Stimulated activated CD8-positive, alpha-beta memory T cell treated with anti-CD3 and anti-CD28 coated beads, Interleukin-4, amount 100 ng/mL, for 4 hours (primary cell): ENCODE measurements at places on chromosomes 12 and 14.

GRCh38 chr12:7113389-7113871 lies 4.4 kb upstream of the C1RL start:
- no peak for DNase-seq

GRCh38 chr12:47811072-47811396 lies 8.7 kb downstream of the HDAC7 start:
- no peak for DNase-seq

DNA sequence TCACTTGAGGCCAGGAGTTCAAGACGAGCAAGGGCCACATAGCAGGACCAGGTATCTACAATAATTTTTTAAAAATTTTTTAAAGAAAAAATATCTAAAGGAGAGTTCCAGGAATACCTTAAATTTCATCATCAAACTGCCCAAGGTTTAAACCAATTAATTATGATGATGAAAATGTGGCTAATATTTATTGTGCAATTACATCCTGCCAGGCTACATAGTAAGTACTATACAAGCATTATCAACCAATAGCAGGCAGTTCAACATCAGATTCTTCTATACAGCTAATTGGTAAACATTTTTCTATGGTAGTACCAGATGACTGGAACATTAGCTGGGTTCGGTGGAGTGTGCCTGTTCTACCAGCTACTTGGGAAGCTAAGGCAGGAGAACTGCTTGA lies 24.4 kb downstream of the DENND5B start:
- DNase-seq, result no peak

GRCh38 chr14:101630056-101630965 lies 69.0 kb downstream of the DIO3 start:
- DNase-seq, result no peak

GRCh38 chr12:15429262-15429661 lies 107.0 kb downstream of the PTPRO start:
- no peak for DNase-seq

- DNase-seq, result no peak
These were observed 78.8 kb downstream of the KCNMB4 start for GRCh38 chr12:70444903-70445302.

GRCh38 chr14:98926146-98926545 lies 345.9 kb downstream of the BCL11B start:
- DNase-seq, result no peak

DNA sequence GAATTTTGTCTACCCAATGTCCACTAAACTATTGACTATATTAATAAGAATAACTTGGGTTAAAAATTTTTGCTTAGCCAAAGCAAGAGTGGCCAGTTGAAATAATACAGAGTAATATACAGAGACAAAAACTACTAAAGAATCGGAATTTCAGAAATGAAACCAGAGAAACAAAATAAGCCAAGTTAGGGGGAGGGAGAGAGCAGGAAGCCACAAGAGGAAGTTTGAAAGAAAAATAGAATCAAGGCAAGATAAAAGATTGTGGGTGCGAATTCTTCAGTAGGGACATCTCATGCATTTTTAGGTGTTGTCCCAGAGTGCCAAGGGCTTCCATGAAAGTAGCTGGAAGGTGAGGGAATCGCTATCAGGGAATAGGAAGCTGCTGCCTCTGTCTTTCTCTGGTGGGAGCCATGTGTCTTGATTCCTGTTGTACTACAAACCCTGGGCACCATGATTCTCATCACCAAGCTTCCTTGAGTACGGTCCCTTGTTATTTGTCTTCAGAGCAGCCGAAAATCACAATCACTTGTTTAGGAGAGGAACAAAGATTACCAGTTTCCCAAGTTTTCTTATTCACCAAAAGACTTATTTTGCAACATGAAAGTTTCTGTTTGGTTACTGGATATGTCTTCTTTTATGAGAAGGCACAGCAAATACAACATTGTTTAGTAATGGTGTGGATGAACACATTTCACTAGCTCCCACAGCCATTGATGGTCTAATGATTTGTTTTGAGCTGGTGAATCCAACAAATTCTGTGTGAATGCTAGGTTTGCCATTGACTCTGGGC lies 16.7 kb downstream of the NEUROD4 start:
- DNase-seq, result no peak

DNA sequence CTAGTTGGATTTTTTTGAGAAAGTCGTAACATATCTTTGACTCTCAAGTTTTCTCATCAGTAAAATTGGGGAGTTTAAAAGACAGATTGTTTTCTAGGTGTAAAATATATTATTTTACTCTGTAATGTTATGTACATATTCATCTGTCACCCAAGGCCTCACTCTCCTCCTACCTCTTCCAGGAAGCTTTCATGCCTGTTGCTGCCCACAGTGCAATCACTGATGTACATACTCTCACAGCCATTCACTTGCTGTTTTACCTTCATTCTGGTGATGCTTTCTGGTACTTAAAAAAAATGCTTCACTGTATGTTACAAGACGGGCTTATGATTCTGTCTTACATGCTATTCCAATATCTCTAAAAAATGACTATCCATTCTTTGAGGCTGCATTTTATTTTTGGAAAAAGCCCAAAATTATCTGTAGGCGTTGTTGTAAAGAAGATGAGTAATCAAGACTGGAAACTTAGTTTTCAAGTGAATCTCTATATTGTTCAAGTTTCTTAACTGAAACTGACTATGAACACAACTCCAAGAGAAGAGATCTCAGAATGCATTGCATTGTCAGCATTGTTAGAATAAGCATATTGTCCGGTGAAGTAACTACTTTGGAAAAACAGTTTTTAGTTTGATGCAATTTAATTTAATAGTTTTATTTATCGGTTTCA lies 82.5 kb downstream of the LMO3 start:
- DNase-seq, result no peak

DNA sequence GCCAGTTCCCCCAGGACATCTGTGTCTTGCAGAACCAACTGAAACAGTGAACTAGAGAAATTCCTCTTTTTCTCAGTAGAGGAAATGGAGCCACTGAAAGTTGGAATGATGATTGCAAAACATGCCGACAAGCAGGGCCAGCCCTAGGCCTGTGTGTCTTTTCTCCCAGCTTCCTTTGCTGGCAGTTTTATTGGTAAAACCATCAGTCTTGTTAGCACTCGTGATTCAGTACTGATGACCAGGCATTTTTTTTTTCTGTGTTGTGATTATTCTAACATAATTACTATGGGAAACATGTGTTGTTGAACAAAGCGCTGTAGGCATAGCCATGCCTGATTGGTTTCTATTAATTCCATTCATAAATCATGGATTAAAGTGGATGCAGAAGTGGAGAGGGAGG lies 620.7 kb downstream of the AACS start:
- no peak for DNase-seq

DNA sequence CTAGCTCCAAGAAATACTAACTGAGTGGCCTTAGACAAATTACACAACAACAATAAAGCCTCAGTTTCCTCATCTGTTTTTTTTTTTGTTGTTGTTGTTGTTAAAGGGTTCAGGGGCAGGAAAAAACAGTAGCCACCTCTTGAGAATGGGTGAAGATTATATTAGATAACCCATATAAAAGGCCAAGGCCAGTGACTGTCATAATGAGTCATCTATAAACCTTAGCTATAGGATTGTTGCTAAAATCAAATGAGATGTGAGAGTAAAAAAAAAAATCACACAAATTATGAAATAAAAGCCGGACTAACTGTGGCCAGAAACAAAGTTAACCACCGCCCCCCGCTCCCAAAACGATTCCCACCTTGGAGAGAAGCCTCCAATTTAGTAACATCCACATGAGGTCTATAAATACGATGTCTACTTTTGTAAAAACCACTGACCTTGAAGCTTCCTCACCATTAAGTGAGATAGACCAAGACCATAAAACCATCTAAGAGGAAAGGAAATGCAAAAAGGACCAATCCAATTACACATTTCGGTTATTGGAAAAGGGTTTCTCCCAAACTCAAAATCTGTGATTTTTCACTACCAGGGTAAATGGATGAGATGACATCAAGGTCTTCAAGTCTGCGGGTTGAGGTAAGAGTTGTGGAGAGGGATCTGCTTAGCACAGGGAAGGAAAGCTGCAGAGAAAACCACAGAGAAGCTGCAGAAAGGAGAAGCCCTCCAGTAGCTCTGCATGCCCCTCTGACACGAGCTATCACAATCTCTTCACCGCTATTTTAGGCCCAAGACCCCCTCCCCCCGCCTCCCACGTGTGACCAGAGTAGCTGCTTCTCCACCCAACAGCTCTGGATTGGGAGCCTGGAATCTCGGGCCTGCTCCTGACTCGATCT lies 1.0 kb downstream of the NAA25 start:
- DNase-seq, result no peak

GRCh38 chr14:47744155-47744554 lies 68.8 kb upstream of the MDGA2 start:
- DNase-seq, result no peak

DNA sequence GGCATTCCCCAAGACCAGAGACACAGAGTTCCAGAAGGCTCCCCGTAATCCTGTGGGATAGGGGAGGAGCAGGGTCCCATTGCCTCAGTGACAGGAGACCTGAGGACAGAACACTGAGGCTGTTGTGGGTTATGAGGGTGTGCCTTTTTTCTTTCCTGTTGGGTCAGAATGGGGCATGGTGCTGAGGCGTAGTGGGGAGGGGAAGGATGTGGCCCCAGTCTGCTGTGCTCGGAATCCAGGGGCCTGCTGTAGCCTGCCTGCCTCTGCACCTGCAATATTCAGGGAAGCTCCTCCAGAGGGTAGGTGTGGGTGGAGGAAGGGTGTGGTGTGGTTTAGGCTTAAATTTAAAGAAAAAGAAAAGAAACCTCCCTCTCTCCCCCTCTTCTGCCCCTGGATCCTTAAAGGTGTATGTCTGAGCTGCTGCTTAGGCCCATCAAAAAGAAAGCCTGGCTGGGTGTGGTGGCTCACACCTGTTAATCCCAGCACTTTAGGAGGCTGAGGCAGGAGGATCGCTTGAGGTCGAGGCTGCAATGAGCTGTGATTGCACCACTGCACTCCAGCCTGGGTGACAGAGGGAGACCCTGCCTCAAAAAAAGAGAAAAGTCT lies 18.7 kb downstream of the PLEKHG3 start:
- no peak for DNase-seq
